ENCODE measurements at places on chromosomes 16 and 17.
A peak's percentile ranks its signal among the peaks of the same experiment; 100 is the strongest.

DNA sequence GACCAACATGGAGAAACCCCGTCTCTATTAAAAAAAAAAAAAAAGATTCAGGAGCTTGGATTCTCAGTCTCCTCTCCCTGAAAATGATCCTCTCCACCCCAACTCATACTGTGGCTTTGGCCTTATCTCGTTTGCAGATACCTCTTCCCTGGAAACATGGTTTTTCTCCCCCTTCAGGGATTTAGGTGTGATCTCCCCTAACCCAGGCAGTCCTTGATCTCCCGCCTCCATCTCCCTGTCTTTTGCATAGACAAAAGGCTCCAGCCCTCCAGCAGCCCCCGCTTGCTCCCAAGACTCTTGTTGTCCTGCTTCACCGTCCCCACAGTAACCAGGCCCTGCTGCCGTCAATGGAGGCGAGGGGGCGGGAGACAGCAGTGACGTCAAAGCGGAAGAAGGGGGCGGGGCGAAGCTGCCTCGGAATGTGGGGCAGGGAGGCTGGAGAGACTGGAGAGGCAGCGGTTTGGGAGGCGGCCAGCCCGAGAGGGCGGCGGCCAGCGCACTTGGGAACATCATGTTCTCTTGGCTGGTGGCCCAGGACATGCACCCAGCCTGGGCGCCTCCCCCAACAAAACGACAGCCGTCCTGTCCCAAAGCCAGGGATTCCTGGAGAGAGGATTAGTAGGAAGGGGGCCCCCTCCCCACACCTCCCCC, 1.9 kb upstream of the PER1 start:
- DNase-seq, result peak; percentile 47

- DNase-seq, result no peak
Measured at GRCh38 chr16:78884204-78884603, 716.3 kb downstream of the MAF start.

- no peak for DNase-seq
Measured at GRCh38 chr16:50839356-50839755, 97.5 kb downstream of the CYLD start.

- DNase-seq, result no peak
Measured at GRCh38 chr17:42508426-42509165, 27.4 kb upstream of the NAGLU start.

DNA sequence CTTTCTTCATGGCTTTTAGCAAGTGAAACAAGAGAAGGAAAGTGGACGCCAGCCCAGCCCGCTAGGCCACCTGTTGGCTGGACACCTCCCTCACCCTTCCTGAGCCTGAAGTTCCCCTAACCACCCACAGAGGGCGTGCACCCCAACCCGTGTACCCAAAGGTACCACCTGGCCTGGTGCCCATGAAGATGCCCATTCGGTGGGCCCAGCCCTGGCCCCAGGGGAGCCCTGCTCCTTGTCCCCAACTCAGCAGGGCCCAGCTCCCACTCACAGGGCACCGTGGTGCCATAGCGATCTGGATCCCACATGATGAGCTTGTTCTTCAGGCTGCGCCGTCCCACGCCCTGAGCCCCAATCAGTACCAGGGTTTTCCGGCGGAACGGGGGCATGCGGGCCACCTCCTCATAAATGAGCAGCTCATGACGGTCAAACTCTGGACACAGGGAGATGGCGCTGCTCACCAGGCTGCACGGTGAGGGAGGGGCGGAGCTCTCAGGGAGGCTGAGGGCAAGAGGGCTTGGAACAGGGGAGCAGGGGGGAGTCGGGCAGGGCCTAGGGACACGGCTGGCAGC, 26.8 kb downstream of the MPP2 start:
- no peak for DNase-seq

DNA sequence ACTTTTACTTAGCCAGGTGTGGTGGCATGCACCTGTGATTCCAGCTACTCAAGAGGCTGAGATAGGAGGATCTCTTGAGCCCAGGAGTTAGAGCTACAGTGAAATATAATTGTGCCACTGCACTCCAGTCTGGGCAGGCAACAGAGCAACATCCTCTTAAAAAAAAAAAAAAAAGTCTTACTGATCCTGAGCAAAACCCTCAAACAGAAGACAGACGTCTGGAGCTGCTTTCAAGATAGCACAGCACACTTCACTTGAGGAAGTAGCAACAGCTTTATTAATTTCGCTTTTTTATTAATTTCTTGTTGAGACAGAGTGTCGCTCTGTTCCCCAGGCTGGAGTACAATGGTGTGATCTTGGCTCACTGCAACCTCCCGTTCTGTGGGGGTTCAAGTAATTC, 10.2 kb upstream of the GGA2 start:
- DNase-seq, result no peak

DNA sequence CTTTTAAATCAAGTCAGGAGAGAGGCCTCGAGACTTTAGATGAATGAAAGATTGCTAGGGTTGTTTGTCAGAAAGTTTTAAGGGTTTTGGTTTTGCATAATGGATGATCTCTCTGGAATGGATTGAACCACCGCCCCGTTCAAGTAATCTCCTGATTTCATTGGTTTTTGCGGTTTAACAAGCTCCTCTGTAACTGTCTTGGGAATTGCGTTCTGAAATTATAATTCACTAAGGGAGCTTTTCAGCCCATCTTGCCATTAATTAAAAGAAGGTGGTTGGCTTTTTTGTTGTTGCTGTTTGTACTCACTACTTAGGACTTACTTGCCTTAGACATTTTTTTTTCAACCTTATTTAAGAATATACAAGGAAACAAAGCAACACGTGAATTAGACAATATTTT, 8.8 kb downstream of the HS3ST4 start:
- no peak for DNase-seq

- no peak for DNase-seq
Measured at GRCh38 chr17:47692895-47693730, 848 bp upstream of the TBKBP1 start.

DNA sequence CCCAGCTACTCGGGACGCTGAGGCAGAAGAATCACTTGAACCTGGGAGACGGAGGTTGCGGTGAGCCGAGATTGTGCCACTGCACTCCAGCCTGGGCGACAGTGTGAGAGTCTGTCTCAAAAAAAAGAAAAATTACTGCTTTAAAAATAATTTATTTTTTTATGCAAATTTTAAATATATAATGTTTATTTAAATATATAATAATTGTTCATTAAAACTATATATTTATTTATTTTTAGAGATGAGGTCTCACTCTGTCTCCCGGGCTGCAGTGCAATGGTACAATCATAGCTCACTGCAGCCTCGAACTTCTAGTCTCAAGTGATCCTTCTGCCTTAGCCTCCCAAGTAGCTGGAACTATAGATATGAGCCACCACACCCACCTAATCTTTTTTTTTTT, 15.2 kb upstream of the DBNDD1 start:
- no peak for DNase-seq

- no peak for DNase-seq
Measured at GRCh38 chr17:8339540-8339939, at the start of gene ODF4. Gene ODF4, plus strand, starts transcription at chr17:8339840. Its CDS starts 212 bp downstream, at chr17:8340052.

DNA sequence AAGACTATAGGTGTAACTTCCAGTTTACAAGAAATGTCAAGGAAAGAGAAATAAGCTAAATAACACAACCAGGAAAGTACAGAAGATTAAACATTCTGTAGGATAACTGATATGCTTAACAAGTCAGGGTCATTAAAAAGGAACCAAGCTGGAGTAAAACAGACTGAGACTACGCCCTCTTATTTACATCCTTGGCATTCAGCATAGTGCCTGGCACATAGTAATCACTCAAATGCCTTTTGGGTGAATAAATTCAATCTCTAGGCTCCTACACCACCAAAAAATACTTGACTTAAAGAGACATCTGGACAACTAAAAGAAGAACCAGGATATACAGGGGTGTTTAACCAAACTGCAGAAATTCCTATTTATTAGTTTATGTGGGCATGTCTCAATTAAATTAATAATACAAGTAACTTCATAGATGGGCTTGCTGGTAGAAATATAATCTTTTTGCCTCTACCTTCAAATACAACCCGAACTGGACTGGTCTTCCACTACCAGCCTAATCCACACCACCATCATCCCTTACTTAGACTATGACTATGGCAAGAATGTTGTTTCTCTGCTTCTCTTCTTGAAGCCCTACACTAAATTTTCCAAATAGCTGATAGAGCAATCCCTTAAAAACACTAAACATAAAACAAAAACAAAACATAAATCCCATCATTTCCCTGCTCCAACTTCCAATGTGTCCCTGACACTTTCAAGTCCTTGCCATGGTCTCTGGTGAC, 47.7 kb upstream of the ULK2 start:
- no peak for DNase-seq

GRCh38 chr17:77424585-77425344, 284.0 kb downstream of the SEC14L1 start:
- no peak for DNase-seq

- DNase-seq, result no peak
Measured at GRCh38 chr16:87465306-87465705, 27.5 kb downstream of the ZCCHC14 start.

- no peak for DNase-seq
Measured at GRCh38 chr16:17776888-17777287, 306.1 kb upstream of the XYLT1 start.

- no peak for DNase-seq
Measured at GRCh38 chr16:1763521-1764511, 7.5 kb downstream of the NME3 start.

DNA sequence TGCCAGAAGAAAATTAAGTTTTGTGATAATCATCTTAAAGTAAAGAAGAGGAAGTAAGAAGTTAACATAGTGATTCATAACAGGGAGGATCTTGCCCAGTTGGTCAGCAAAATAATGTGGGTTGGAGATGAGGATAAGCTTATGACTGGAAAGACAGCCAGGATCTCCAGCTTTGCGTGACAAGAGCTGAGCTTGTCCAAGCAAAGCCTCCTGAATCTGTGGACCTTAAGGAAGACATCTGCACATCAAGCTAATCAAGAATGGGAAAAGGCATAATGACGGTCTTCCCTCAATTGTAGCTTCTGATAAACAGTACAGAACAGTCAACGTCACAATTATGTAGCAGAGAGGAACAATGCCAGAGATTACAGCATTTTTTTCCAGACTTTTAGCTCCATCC, 744.7 kb upstream of the GOT2 start:
- no peak for DNase-seq

GRCh38 chr16:8959921-8960787, 3.6 kb downstream of the USP7 start:
- no peak for DNase-seq

GRCh38 chr17:79711715-79712305, 18.9 kb upstream of the ENPP7 start:
- DNase-seq, result no peak

DNA sequence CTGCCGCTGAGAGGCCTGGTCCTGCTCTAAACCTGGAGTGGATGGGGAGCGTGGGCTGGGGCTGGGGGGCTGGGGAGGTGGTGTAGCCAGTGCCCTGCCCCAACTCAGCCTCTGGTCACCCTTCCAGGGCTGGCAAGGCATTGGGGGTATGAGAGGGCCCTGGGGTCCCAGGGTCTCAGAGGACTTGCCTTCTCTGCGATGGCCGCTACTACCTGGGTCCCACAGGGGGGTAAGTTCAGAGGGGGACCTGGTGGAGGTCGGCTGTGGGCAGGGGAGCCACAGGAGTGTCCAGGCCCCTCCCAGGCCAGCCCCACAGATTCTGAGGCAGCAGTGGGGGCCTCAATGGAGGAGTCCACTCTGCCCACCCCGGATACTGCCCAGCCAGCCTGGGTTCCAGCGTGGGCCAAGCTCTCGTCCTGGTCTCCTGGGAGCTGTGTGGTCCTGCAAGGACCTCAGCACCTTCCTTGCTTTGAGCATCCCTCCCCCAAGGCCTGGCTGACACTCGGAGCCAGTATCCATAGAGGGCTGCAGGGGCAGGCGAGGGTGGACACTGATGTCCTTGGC, 20.5 kb downstream of the JPH3 start:
- no peak for DNase-seq

- no peak for DNase-seq
Measured at GRCh38 chr17:58324056-58324408, 4.6 kb downstream of the TSPOAP1 start.

DNA sequence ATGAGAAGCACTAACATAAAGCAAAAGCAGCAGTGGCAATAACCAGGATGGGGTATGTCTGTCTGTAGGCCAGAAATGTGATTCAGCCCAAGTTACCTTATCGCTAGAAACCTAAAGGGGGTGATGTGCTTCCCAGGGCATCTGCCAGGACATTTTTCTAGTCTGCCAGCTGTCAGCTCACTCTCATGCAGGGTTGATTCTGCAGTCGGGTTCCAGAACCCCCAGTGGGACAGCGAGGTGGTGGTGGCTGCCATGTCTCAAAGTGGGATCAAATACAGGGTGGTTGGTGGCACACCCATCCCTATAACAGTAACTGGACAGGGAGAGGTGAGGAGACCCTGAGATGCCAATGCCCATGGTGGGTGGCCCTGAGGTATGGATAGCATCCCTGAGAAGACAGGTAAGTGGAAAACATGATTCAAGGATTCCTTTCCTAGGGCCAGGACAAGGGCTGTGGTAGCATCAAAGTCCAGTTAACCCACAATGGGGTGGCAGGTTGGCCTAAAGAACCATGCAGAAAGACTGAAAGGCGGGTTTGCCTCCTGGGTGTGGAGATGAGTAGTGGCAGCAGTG, 84.3 kb downstream of the TNFRSF13B start:
- DNase-seq, result no peak

GRCh38 chr16:67543582-67543981, 15.0 kb downstream of the RIPOR1 start:
- no peak for DNase-seq

DNA sequence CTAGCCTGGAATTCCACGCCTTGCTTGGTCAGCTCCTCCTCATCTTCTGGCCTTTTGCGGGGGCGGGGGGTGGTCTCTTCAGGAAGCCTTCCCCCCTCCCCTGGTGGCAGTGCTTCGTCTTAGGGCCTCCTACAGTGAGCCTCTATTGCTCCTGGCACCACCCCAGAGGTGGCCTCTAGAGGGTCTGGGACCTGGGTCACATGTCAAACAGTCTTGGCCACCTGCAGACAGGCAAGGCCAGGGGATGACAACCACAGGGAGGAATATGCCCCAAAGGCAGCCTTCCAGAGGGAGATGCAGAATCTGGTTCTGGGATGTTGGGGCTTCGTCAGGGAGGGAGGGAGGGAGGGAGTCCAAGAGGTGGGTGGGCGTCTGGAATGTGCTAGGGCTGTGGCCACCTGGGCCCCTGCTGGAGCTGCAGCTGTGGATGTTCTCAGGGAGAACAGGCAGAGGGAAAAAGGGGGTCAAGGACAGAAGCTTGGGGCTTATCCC, 50.6 kb downstream of the SMPD3 start:
- DNase-seq, result no peak

GRCh38 chr17:56723421-56723820, 110.3 kb downstream of the C17orf67 start:
- DNase-seq, result no peak

DNA sequence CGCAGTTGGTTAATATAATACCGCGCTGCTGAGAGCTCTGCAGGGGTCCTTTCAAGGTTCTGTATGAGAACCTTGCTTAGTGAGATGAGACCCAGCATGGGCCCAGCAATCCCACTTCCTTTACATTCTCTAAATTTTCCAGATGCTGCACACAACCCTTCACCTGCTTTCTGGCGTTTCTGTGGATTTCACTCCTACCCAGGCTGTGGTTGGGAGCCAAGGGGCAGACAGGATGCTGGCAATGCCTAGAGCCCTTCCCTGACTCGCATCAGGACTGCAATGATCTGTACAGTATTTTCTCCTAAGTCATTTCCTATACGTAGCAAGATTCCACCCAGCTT, 10.1 kb upstream of the PIPOX start:
- no peak for DNase-seq

- no peak for DNase-seq
Measured at GRCh38 chr16:14203166-14203565, 132.0 kb downstream of the MRTFB start.

- no peak for DNase-seq
Measured at GRCh38 chr16:1858189-1858865, 13.6 kb downstream of the MEIOB start.

Measured in cerebellar nuclear complex (tissue), 1 donor.